T-helper 17 cell (primary cell): ENCODE measurements at places on chromosomes 4 and X. TPM values are rescaled to one million over a fixed set of nuclear protein-coding genes. Genes with fewer than 3 reads are reported as not detected.

The SATL1 gene
- total RNA-seq: not detected

The RAB9B gene
- 0.18 TPM for total RNA-seq

The PPP4R3C gene
- not detected for total RNA-seq

The GYPE gene
- total RNA-seq: not detected

The LEF1 gene
- total RNA-seq: 236 TPM

GRCh38 chr4:2484993-2485392 is 16.1 kb downstream of the RNF4 start:
- peak; percentile 32 for DNase-seq

DNA sequence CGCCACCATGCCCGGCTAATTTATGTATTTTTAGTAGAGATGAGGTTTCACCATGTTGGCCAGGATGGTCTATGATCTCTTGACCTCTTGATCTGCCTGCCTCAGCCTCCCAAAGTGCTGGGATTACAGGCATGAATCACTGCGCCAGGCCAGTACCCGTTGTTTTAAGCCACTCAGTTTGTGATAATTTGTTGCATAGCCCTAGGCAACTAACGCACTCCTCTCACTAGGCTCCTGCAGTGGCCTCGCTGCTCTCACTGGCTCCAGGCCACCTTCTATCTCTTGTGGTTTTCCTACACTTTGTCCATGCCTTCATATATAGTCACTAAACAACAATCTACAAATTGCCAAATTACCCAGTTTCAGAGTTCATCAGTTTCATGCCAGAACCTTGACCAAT is 58.1 kb downstream of the DCHS2 start:
- no peak for DNase-seq

DNA sequence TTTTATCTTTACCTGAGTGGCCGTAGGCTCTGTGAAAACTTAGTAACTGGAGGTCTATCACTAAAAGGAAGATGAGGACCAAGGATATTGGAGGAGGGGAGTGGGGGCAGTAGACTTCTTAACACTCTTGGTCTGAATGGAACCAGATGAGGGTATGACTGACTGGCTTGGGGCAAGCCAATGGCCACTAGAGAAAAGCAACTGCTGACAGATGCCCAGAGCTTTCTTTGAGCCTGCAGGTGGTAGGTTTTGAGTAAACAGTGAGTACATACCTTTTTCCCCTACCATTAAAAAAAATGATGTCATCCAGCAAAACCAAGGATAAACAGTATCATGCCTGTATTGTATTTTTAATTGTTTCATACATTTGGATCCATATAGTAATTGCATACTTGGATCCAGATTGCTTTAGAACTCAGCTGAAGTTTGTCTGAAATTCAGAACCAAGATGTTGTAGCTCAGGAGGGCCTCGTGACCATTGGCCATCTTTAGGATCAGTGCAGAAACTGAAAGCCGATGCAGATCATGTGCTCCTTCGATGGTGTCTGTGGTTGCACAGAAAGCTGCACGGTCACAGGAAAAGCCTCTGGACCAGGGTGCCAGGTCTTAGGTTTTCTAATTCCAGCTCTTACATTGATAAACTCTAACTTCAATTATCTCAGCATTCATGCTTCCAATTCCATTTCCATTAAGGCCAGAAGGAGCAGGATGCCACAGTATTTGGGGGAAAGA is 131.0 kb downstream of the PDGFRA start:
- no peak for DNase-seq

DNA sequence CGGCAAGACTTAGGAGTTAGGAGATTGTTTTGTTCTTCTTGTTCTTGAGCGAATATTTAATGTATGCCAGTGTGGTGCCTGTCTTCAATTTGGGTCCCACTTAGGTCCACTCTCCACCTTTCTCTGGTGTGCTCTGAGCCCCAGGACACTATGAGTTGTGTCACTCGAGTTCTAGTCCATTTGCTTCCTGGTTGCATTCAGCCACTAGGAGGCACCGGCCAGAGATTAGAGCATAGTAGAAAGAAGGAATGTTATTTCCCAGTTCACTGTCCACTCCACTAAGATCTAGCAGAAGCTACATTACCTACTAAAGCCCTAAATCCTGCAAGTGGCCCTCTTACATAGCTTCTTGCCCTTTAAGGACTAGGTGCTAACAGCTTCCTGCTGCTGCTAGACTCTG is 326.9 kb downstream of the NAF1 start:
- no peak for DNase-seq

DNA sequence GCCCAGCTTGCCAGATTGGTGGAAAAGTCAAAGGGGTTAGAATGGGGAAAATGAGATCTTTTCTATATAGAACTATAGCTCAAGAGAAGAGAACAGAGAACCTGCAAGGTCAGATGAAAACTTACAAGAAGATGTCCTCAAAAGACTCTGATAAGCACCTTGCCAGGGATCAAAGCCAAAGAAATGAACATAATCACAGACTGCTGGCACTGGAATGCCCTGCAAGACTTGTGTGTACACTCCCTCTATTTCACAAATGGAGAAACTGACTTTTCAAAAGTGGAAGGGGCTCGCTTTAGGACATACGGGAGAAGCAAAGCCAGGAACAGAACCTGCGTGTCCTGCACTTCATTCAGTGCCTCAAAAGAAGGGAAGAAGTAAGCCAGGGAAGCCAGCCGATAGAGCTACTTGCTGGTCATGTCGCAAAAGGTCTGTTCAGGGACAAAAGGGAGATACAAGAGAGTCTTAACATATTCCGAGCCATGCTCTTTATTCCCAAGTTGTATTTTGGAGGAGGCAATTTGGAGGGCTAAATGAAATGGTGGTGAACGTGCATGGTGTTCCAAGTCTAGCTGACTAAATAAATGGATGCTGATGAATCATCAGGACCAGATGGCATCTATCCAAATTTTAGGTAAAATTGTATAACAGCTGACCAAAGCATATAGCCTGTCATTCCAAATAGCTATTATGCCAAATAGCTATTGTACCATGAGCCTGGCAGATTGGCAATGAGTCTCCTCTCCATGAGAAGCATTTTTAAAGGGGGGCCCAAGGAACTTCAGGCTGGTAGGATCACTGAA is 175.6 kb upstream of the GPC4 start:
- no peak for DNase-seq

GRCh38 chr4:82268050-82268825 is 105.6 kb downstream of the HNRNPD start:
- no peak for DNase-seq

DNA sequence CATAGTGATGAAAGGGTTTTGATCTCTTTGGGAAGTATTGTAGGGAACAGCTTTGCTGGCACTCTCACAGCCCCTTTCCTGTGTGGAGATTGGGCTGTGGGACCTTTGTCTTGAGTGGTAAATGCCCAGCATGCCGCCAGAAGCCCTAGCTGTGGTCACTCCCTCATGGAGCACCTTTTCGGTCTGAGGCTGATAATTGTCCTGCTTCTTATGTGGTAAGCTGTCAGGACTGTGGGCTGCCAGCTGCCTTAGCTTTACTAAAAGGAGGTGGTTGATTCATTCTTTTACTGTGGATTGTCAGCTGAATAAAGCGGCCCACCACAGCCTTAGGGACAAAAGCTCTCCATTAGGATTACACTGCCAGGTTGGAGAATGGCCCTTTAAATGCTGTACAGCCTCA is 7.1 kb downstream of the PASD1 start:
- DNase-seq: no peak

GRCh38 chrX:109782994-109783700 is 50.1 kb upstream of the ACSL4 start:
- DNase-seq: no peak
